ENCODE measurements at places on chromosomes 4 and X.

- H3K36me3 ChIP-seq, result no peaks in the 10 kb centered on the region
- H3K4me1 ChIP-seq, result peaks cover 11% of the 10 kb centered on the region
- peak overlapping the region; percentile 72 for H3K4me3 ChIP-seq
Measured at GRCh38 chrX:10619425-10620046, 849 bp downstream of the MID1 start.

DNA sequence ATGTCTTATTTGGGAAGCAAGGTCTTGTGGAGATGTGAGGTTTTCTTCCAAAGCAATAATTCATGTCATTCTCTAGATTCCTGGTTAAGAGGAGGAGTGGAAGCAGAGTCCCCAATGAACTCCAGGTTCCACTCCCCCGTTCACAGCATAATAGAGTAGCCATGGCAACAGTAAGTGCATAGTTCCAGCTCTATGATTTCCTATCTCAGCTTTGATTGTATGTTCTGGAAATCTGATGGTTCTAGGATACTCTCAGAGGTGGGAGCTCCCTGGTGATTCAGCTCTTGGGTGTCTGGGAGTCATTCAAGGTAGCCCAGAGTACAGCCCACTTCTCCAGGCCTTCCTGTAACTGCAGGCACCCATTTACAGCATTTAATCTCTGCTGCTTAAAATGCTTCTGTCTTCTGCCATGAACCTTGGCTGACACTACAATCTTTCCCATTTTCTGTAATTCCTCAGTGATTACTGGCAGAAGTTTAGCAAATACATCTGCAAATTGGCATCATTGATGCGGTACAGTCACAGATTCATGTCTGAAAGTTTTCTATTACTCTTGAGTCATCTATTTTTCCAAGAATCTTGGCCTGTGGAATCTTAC, 242.0 kb downstream of the MAPK10 start:
- DNase-seq, result no peak
- no peaks in the 10 kb centered on the region for H3K4me1 ChIP-seq
- no peak overlapping the region for H3K4me3 ChIP-seq
- H3K36me3 ChIP-seq, result no peaks in the 10 kb centered on the region
- H3K27me3 ChIP-seq, result no peaks in the 10 kb centered on the region

DNA sequence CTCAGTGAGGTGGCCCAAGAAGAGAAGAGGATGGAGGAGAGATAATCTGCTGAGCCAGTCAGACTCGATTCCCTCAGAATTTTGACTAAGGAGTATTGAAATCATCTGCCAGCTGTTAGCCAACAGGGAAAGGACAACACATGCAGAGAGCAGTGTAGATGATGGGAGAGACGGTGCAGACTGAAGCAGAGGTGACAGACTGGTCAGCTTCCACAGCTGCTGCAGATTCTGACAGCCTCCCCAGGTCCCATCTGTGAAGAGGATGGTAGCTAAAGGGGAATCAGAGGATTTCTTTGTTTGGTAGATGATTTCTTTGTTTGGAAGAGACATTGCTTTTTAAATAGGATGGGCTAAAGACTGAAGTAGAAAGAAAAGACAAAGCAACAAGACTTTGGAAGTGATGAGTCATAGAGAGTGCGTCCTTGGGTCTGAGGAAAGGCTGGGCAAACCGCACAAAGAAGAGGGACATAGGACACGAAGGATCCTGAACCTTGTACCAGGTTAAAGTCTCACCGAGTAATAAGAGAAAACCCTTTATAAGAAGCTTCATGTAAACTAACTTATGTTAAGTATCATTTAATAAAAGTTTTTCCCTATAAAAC, 27.6 kb downstream of the INTU start:
- H3K4me3 ChIP-seq, result no peak overlapping the region
- no peaks in the 10 kb centered on the region for H3K4me1 ChIP-seq
- H3K27ac ChIP-seq, result no peak overlapping the region
- DNase-seq, result no peak
- H3K27me3 ChIP-seq, result no peaks in the 10 kb centered on the region
- no peaks in the 10 kb centered on the region for H3K36me3 ChIP-seq

GRCh38 chr4:100796332-100796731, 278.5 kb upstream of the EMCN start:
- no peak for DNase-seq
- H3K4me3 ChIP-seq, result no peak overlapping the region
- no peaks in the 10 kb centered on the region for H3K27me3 ChIP-seq
- no peaks in the 10 kb centered on the region for H3K4me1 ChIP-seq
- H3K27ac ChIP-seq, result no peak overlapping the region

- no peaks in the 10 kb centered on the region for H3K36me3 ChIP-seq
- no peak overlapping the region for H3K4me3 ChIP-seq
- no peak overlapping the region for H3K27ac ChIP-seq
- H3K27me3 ChIP-seq, result no peaks in the 10 kb centered on the region
Measured at GRCh38 chr4:97645071-97645821, 498.0 kb downstream of the STPG2 start.

GRCh38 chr4:82797405-82798111, 1.0 kb downstream of the SCD5 start:
- H3K27ac ChIP-seq, result no peak overlapping the region
- no peak for DNase-seq
- H3K4me3 ChIP-seq, result peak overlapping the region; percentile 71
- H3K4me1 ChIP-seq, result peaks cover 14% of the 10 kb centered on the region
- H3K27me3 ChIP-seq, result peaks cover 2% of the 10 kb centered on the region

GRCh38 chrX:37349221-37350033, at the start of gene PRRG1:
PRRG1 (plus strand) TSS chrX:37349364; CDS start chrX:37406250, 56,886 bp downstream.
- peak within 1 kb of the TSS; percentile 84 for H3K27ac ChIP-seq
- no peaks in the 10 kb centered on the region for H3K36me3 ChIP-seq
- H3K4me1 ChIP-seq, result no peaks in the 10 kb centered on the region
- H3K4me3 ChIP-seq, result peak within 1 kb of the TSS; percentile 71
- no peaks in the 10 kb centered on the region for H3K27me3 ChIP-seq

DNA sequence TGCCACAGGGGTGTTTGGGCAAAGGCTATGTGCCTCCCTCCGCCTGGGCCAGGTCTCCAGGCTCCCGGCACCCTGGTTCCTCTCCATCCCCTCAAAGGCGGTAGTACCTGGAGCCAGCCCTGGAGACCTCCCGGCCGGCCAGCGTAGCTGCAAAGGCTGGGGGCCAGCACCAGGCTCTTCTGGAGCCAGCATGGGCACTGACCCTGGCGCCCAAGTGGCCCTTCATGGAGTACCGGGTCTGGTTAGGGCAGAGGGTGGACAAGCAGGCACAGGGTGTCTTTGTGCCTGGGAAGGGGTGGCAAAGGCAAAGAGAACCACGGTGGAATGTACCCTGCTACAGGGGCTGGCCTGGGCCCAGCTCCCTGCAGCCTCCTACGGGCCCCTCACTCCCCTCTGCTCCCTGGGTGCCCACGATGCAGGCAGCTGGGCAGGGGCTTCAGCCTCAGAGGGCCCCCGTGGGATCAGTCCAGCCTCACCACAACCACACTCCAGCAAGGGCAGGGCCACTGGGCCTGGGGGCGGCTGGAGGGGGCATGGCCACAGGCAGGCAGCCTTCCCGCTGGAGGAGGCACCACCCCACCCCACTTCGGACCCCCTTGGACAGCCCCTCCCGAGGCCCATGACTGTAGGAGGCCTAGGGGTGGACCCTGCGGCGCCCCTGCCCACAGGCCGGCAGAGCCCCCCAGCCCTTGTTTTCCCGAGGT, 112.9 kb upstream of the NKX1-1 start:
- peaks cover 7% of the 10 kb centered on the region for H3K27me3 ChIP-seq
- H3K4me3 ChIP-seq, result no peak overlapping the region
- no peak overlapping the region for H3K27ac ChIP-seq
- no peaks in the 10 kb centered on the region for H3K4me1 ChIP-seq
- H3K36me3 ChIP-seq, result no peaks in the 10 kb centered on the region

DNA sequence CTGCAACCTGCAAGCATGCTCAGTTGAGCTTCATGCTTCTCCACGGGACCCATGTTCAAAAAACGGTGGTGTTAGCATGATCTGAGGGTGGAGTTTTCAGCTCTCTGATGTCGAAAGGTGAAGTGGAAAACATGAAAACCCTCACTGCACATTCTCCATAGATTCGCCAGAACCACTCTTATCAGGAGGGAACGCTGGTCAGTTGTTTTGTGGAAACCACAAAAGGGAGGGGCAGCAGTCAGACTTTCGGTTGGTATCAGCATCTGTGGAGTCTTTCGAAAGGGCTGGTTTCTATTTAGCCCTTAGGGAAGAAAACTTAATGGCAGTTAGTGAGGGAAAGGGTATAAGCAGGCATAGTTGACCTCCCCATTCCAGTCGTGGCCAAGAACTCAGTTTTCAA, 12.6 kb downstream of the PPA2 start:
- H3K27me3 ChIP-seq, result no peaks in the 10 kb centered on the region
- no peak overlapping the region for H3K27ac ChIP-seq
- H3K4me3 ChIP-seq, result no peak overlapping the region
- DNase-seq, result no peak
- H3K4me1 ChIP-seq, result no peaks in the 10 kb centered on the region

DNA sequence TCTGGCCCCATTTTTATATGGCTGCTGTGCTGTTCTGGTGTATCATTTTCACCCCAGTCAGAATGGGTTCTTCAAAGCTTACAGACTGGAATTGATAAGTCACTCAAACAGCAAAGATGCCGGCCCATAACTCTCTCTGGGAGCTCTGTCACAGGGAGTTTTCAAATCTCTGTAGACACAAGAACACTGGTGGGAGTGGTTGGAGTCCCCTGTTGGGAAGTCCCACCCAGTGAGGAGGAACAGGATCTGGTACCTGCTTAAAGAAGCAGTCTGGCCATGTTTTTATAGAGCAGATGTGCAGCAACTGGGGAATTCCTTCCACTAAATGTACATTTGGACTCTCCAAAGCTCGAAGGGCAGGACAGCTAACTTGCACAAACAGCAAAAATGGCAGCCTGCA, 69.3 kb upstream of the UGT2B7 start:
- no peak overlapping the region for H3K27ac ChIP-seq
- DNase-seq, result no peak
- H3K4me3 ChIP-seq, result no peak overlapping the region
- no peaks in the 10 kb centered on the region for H3K27me3 ChIP-seq

GRCh38 chr4:95540227-95540626, 8.5 kb downstream of the UNC5C start:
- no peak overlapping the region for H3K27ac ChIP-seq
- no peaks in the 10 kb centered on the region for H3K4me1 ChIP-seq
- no peak for DNase-seq
- peaks cover 12% of the 10 kb centered on the region for H3K27me3 ChIP-seq
- no peak overlapping the region for H3K4me3 ChIP-seq
- no peaks in the 10 kb centered on the region for H3K36me3 ChIP-seq

- H3K36me3 ChIP-seq, result no peaks in the 10 kb centered on the region
- no peaks in the 10 kb centered on the region for H3K4me1 ChIP-seq
- no peaks in the 10 kb centered on the region for H3K27me3 ChIP-seq
- H3K27ac ChIP-seq, result no peak overlapping the region
- DNase-seq, result no peak
Measured at GRCh38 chr4:112778520-112778919, 141.6 kb downstream of the LARP7 start.
